Right renal cortex interstitium (tissue), 3 donors: ENCODE measurements at places on chromosomes 5 and 9.

DNA sequence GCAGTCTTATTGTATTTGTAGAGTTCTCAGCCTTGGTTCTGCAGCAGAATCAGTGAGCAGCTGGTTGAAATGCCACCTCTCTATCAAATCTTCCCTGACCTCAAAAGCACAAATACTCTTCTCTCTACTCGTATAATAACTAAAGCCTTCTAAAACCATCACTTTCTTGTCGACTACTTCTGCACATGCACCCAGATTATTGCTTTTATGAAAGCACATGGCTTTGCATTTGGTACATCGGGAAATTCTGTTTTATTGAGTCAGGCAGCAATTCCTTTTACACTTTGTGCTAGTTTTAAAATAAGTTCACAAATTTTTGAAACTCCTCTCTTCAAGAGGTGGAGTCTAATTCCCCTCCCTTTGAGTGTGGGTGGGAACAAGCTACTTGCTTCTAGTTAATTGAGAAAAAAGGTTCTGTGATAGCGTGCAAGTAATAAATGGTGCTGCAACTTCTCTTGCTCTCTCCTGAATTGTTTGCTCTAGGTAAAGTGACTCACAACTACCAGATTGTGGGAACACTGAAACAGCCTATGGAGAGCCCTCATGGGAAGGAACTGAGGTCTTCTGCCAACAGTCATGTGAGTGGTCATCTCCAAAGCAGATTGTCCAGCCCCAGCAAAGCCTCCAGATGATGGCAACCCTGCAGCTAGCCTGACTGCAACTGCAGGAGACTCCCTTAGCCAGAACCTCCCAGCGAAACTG is 66.0 kb upstream of the TAF1L start:
- no peak for DNase-seq

DNA sequence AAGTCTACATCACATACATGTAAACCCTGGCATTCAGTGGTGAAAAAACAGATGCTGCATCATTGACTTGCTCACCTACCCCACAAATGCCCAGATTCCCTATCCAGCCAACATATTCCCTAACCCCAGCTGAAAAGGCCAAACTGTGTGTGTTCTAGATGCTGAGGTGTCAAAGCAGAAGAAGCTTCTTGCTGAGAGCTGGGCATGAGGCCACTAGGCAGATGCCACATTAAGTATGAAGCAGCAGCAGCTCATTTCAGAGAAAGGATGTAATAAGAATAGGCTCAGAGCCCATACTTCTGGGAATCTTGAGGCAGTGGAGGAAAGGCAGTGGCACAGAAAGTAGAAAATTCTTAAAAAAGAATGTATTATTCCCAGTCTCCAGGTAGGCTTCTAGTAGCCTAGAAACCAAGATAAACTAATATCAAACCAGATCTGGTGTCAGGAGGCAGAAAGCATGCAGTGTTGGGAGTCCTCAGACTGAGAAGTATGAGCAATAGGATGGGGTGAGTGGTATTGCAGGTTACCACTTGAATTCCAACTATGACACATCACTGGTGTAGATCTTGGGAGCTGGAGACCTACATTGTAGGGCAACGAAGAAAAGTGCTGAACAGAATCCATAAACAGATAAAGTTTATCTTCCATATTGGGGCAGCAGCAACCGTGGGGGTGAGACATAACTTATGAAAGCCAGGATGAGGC is 71.9 kb upstream of the GRHPR start:
- DNase-seq: no peak

DNA sequence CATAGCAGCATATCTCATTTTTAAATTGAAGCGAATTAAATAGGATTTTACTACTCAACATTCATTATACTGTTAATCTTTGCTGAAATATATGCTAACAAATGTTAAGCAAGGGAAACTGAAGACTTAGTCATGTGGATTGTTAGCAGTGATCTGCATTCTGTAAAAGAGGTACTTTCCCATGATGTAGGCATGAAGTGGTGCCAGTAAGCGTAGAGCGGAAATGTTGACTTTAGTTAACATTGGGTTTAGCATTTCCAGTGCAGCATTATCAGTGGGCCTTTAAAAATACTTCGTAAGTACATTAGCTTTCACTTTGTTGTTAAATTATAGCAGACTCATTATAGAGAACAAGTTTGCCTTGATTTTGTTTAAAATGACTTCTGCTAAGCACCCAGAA is 130.3 kb downstream of the CDC42SE2 start:
- no peak for DNase-seq

GRCh38 chr5:160773646-160774410 is 78.2 kb downstream of the ATP10B start:
- DNase-seq: no peak

DNA sequence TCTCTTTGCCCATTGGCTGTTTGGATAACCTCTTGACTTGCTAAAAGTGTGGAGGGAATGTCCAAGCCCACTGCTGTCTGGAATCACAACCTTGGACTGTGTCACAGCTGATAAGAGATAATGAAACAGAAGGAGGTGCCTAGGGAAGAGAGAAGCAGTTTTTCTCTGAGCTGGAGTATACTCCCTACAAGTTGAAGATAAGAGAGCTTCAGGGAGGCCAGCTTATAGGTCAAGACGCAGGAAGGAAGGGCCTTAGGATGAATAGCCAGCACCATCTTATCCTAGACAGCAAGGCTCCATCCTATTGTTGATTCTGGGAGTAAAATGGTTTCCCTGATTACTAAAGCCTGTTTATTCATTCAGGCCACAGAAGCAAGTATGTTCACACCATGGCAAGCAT is 244.7 kb downstream of the NPR3 start:
- DNase-seq: no peak

DNA sequence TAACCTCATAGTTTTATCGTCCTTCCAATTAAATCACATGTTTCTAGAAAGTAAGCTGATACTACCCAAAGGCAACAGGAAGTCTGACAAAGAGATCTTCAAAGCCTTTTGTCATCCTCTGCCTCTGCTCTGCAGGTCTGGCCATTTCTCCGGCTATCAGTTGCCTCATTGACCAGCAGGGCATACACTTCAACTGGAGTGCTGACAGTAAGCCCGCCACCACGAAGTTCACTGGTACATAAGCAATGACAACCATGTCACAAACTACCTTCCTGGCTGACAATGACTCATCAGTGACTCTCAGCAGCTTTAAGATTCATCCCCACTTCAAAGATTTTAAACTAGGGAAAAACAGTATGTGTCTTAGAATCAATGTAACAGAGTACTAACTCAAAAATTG is 20.6 kb downstream of the SPTLC1 start:
- no peak for DNase-seq

GRCh38 chr5:45262061-45262590 is 434.1 kb downstream of the HCN1 start:
- DNase-seq: no peak
